Activated CD8-positive, alpha-beta T cell treated with anti-CD3 and anti-CD28 coated beads, Interleukin-2, amount 10 ng/mL, durations not matched to agents 7 days and 5 days (primary cell): ENCODE measurements at places on chromosomes 11 and 22.

DNA sequence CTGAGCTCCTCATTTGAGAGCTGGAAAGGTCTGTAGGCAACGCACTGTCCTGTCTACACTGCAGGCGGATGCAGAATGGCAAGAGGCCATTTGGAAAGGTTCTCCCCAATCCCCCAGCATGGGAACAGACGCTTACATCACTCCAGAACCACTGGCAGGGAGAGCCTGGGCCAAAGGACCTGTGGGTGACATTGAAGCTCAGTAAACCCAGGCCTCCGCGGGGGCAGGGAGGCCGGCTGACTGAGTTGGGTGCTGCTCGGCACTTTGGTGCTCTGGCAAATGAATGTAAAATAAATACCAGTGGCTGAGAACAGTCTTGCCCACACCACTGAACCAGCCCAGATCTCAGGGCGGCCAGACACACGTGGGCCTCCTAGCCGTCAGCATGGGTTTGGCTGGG is 22.4 kb downstream of the TOM1 start:
- DNase-seq, result no peak

- no peak for DNase-seq
Measured at GRCh38 chr11:32259641-32260081, 168.8 kb downstream of the RCN1 start.

- DNase-seq, result no peak
Measured at GRCh38 chr11:7612056-7612660, 61.1 kb downstream of the CYB5R2 start.

DNA sequence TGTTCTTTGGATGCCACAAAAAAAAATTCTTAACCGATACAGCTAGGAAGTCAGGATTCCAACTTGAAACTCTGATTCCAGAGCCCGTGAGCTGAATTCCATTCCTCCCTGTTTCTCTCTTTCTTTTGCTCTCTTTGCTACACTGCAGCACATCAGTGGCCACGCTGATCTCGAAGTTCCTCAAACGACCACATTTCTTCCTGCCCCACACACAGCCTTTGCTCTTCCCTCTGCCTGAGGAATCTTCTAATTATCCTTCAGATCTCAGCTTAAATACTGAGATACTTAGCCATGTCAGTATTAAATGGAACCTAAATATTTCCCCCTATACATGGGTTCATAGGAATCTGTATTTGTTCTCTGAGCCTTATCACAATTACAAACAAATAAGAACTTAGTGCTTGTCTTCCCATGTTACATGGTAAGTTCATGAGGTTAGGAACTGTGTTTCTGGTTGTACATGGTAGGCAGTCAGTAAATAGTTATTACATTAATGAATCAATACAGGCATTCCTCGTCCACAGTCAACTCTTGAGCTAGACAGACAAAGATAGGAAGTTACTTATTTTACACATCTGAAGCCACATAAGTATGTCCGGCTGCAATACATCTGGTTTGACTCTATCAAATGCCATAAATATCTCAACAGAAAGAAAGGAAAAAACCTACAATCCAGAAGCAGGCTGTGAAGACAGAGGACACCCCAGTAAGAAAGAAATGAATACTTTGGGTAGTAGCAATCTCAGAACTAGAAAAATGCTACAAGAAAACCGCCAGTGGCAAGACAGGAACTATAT is 86.6 kb downstream of the MAML2 start:
- no peak for DNase-seq

- no peak for DNase-seq
Measured at GRCh38 chr11:61542024-61542461, 33.5 kb downstream of the LRRC10B start.

DNA sequence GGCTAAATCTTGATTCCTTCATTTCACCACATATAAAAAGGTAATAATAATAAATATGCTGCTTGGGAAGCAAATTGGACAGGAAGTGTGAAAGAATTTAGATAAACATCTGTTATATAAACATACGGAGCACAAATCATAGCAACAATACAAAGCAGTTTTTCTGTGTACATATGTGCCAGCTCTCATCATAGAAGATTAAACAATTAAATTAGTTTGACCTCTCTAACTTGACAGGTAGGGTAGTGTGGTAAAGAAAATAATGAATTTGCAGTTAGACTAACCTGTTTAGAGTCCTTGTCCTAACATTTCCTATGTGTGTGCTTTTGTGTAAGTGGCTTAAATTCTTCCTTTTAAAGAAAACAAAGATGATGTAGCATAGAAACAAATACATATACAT is 995.7 kb upstream of the TENM4 start:
- no peak for DNase-seq

DNA sequence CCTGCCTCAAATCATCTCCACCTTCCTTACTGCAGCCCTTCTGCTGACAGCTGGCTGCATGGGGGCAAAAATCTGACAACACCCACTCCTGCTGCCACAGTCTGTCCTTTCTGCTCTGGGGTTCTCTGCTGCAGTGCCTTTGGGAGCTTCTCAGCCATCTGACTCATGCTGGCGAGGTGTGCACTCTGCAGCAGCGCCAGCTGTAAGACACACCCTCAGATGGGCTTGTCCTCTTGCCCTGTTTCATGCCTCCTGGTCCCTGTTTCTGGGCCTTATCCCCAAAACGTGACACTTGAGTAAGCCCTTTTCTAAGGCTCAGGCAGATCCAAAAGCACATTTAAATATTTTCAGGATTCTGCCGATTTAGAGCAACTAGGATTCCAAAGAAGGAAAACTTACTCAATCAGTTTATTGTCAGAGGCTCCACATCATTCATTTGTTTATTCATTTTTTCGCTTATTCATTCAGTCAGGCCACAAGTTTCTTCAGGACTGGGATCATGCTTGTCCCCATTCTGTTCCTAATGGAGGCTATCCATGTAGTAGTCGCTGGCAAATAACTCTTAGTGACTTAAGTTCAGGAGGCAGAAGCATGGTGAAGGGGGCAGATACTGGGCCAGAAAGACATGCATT is 60.2 kb downstream of the SMIM38 start:
- no peak for DNase-seq

DNA sequence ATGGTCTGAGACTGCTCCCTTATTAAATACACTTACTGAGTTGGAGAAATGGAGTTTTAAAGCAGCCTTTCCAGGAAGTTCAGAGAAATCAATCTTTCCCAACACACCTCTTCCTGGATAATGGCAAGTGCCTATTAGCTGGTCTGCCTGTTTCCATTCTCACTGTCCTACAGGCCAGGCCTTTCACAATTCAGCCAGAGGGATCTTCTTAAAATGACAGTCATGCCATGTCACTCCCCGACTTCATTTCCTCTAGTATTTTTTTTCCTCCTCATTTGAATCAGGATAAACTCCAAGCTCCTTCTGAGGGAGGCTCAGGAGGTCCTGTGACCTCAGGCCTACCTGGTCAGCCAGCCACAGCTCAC is 62.6 kb downstream of the FDX1 start:
- DNase-seq, result no peak

- no peak for DNase-seq
Measured at GRCh38 chr11:103659743-103660142, 376.7 kb upstream of the DDI1 start.

DNA sequence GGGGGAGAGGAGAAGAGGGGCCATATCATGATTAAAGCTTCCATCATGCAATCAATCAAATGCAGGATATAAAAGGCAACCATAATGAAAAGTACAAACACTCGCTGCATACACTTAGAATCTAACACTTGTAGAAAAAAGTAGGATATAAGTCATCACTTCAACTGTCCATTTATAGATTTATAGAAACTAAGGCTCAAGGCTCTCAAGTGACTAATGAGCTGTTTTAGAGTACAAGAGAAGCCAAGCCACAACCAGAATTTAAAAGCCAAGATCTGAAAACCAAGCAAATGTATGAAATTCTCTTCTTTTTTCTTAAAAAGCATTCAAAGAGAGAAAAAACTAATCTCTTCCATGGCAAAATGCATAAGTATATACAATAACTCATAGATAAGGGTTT is 160.2 kb upstream of the BLID start:
- DNase-seq, result no peak

DNA sequence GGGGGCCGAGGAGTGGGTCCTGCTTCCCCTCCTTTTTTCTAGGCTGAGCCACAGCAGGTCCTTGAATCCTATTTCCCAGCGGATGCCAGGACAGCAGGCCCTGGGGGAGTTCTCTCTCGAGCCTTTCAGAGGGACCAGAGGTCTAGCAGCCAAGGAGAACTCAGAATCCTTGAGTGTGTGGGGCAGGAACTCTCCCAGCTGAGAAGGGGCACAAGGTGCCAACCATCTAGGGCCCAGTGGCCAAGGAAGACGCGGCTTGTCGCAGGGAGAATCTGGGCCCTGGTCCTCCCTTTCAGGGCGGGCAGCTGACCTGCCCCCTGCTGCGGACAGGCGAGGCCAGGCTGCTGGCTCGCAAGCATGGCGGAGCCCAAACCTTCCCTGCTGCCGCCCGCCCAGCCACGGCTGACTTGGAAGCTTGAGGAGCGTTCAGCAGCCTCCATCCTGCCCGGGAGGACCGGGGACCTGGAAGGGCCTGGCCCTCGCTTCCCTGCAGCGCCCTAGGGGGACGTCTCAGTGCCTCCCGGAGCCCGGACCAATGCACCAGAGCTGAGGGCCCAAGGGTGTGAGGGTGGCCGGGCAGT is 972 bp upstream of the TSSC4 start:
- DNase-seq, result peak; percentile 43

- no peak for DNase-seq
Measured at GRCh38 chr11:43681401-43681942, 934 bp downstream of the HSD17B12 start.

DNA sequence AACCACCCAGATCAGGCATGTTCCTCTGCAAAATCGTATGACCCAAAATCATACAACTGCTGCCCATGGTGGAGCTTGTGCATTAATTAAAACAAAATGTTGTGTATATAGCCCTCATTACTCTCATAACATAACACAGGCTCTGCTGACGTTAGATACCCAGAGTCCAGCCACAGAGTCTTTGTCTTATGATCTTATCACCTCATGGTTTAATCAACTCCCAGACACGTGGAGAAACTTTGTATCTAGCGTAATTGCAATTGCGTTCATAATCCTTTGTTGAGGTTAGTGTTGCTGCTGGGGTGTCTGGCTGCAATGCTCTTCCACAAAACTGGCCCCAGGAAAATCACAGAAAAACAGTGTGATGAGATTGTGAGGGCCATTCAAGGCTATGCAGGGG is 5.0 kb upstream of the APOL1 start:
- no peak for DNase-seq

DNA sequence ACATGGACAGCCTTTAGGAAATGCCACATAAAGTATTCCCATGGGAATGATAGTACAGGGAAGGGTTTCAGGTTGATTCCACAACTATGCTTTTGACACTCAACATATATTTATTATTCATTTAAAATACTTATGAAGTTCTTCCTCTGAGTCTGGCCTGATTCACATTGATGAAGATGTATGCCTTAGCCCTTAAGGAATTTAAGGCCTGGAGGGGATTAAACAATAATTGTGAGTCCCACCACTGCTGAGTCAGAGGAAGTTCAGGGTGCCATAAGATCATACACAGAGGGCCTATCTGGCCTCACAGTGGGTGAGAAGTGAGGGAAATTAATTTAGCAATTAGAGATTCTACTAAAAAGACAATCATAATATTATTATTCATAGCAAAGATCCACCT is 161.1 kb upstream of the SNX19 start:
- DNase-seq, result no peak

DNA sequence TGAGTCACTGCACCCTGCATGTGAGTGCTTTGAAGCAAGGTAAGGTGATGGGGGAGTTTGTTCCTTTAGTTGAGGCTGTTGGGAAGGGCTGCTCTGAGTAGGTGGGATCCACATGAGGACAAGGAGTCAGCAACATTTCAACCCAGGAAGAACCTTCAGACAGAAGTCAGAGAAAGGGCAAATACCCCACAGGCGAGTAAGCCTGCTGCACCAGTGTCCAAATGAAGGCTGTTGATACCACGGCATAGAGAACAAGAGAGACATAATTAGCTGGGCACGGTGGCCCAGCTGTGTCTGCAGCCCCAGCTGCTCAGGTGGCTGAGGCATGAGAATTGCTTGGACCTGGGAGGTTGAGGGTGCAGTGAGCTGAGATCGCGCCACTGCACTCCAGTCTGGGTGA is 54.3 kb upstream of the CLMP start:
- no peak for DNase-seq

DNA sequence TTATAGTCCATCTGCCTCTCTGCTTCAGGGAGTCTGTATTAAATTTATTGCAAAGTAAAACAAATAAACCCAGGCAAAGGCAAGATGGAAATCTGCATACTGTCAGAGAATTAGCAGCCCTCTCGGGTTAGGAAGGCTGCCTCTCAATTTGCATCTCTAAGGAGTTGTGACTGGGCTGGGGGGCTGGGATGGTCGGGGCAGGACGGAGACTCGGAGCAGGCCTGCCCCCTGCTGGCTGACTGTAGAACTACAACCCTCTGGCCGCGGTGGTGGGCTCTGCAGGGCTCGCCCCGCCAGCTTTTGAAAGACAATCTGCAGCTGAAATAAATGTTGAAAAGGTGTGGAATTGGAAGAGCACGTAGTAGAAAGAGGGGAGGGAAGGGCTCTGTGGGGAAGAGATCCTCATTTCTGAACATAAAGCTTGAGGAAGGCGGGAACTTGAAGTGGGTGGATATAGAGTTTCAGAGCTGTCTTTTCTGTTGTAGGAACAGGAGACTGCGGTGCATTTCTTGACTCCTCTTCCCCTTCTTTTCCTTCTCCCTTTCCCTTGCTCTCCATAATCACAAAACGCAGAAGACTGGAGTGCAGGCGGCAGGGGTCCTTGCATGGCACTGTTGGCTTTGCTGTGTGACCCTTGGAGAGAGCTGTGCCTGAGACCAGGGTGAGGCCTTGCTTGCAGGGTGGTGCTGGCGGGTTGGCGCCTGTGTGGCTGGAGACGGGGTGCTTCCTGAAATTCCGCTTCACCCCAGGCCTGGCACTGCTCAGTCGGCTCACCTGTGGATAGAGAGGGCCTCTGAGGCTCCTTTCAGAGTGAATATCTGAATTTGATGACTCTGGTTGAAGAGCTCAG is 22.6 kb upstream of the PKNOX2 start:
- peak; percentile 63 for DNase-seq

GRCh38 chr11:21142007-21142406 is 472.6 kb downstream of the NELL1 start:
- no peak for DNase-seq
